ENCODE measurements at places on chromosomes 12 and 14.

GRCh38 chr12:92208613-92209121 lies 63.0 kb upstream of the BTG1 start:
- DNase-seq = no peak

GRCh38 chr12:124730455-124730932 lies 133.2 kb downstream of the SCARB1 start:
- DNase-seq = no peak

- no peak for DNase-seq
These were observed 150.3 kb upstream of the PTPRQ start for GRCh38 chr12:80293759-80294158.

GRCh38 chr12:62813031-62813829 lies 121.7 kb downstream of the PPM1H start:
- DNase-seq = peak; percentile 3

- DNase-seq = no peak
These were observed 80.5 kb upstream of the BTG1 start for GRCh38 chr12:92226071-92226661.

- DNase-seq = no peak
These were observed 42.2 kb upstream of the CAPRIN2 start for GRCh38 chr12:30796891-30797371.

Measured in T-helper 9 cell (primary cell).